ENCODE measurements at places on chromosomes 7 and 10. TPM values are rescaled to one million over a fixed set of nuclear protein-coding genes. Genes with fewer than 3 reads are reported as not detected.

The DEPP1 gene
- total RNA-seq = 0.34 TPM

The MMP21 gene
- total RNA-seq = not detected

The CCL24 gene
- total RNA-seq = not detected

The TMEM178B gene
- 0.23 TPM for total RNA-seq

The CUBN gene
- total RNA-seq = 0.43 TPM

The DGKB gene
- not detected for total RNA-seq

The NEUROD6 gene
- total RNA-seq = not detected

The CHAT gene
- not detected for total RNA-seq

The ITPRID1 gene
- total RNA-seq = not detected

The SMKR1 gene
- total RNA-seq = 2.3 TPM

The EGR2 gene
- total RNA-seq = 46.0 TPM

The TMEM176A gene
- not detected for total RNA-seq

The LIPJ gene
- not detected for total RNA-seq

The PNLIPRP2 gene
- not detected for total RNA-seq

The KCNIP2 gene
- 2.7 TPM for total RNA-seq

The CYP3A7 gene
- total RNA-seq = not detected

The SFTPD gene
- not detected for total RNA-seq

The TMEM229A gene
- not detected for total RNA-seq

The IRF5 gene
- total RNA-seq = 8.5 TPM

The RASA4B gene
- total RNA-seq = 30.1 TPM

The OR6V1 gene
- not detected for total RNA-seq

The PRRT4 gene
- 0.39 TPM for total RNA-seq

The HSPA12A gene
- 0.41 TPM for total RNA-seq

The FAM20C gene
- total RNA-seq = 0.59 TPM

The EBF3 gene
- total RNA-seq = not detected

The VAX1 gene
- not detected for total RNA-seq

The CFAP70 gene
- total RNA-seq = 0.71 TPM

The GIMAP8 gene
- total RNA-seq = 9.6 TPM

The GPR146 gene
- total RNA-seq = 4.7 TPM

The ST8SIA6 gene
- not detected for total RNA-seq

The ATRNL1 gene
- 0.21 TPM for total RNA-seq

The PDLIM1 gene
- 0.53 TPM for total RNA-seq

The C7orf33 gene
- total RNA-seq = not detected

The NKX2-3 gene
- total RNA-seq = not detected

The FASTK gene
- 56.6 TPM for total RNA-seq

The WBP1L gene
- total RNA-seq = 14.9 TPM

The INTS1 gene
- 78.1 TPM for total RNA-seq

The PHKG1 gene
- 1.2 TPM for total RNA-seq

The PKD2L1 gene
- not detected for total RNA-seq

The MINDY4 gene
- 1.7 TPM for total RNA-seq

The GARIN1A gene
- 0.07 TPM for total RNA-seq

The LRRC18 gene
- total RNA-seq = not detected

The ARHGEF5 gene
- 14.8 TPM for total RNA-seq

The SCART1 gene
- total RNA-seq = 1.7 TPM

The SUN3 gene
- not detected for total RNA-seq

The NME8 gene
- not detected for total RNA-seq

Measured in activated CD4-positive, alpha-beta T cell treated with anti-CD3 and anti-CD28 coated beads for 36 hours (primary cell).